Esophagus muscularis mucosa (tissue), 4 donors: ENCODE measurements at places on chromosomes 16 and 17. TPM values are rescaled to one million over a fixed set of nuclear protein-coding genes. Genes with fewer than 3 reads are reported as not detected.

The NRN1L gene
- 1.7 TPM for total RNA-seq

The COL1A1 gene
- total RNA-seq, result 24.4 TPM

The TBC1D3E gene
- total RNA-seq, result not detected

The ZNF768 gene
- 91.5 TPM for total RNA-seq

GRCh38 chr17:37815536-37815935 lies 70.7 kb upstream of the HNF1B start:
- no peak for DNase-seq

DNA sequence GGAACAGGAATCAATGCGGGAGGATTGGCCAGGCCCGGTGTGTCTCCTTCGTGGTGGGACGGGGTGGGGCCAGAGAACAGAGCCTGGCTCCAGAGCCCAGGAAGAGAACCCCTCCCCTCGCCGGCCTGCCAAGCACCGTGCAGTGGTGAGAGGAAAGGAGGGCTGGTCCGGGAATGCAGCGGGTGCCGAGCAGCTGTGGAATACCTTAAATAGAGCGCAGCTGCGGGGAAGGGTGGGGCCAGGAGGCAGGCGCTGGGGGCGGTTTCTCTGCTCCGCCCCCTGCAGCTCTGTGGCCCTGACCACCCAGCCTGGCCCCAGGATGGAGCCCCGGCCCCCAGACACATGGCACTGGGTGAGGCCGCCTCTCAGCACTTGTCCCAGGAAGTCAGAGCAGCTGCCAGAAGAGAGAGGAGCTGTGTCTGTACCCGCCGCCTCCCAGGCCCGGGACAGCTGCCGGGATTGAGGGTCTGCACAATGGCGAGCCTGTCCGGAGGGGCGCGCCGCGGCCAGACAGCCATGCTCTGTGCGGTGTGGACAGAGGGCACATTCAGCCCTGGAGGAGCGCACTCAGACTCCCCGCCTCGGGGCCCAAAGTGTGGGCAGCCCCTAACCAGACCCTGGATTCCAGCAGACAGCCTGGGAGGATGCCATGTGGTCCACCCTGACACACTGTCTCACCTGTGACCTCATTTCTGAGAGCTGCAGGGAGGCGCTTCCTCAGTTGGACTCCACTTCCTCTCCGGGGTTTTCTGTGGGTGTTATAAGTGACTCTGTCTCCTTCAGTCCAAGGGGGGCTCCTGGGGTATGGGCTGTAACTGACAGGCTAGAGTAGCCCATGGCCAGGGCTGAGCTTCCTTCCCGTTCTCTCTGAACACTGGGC lies 268.8 kb downstream of the SEC14L1 start:
- no peak for DNase-seq

DNA sequence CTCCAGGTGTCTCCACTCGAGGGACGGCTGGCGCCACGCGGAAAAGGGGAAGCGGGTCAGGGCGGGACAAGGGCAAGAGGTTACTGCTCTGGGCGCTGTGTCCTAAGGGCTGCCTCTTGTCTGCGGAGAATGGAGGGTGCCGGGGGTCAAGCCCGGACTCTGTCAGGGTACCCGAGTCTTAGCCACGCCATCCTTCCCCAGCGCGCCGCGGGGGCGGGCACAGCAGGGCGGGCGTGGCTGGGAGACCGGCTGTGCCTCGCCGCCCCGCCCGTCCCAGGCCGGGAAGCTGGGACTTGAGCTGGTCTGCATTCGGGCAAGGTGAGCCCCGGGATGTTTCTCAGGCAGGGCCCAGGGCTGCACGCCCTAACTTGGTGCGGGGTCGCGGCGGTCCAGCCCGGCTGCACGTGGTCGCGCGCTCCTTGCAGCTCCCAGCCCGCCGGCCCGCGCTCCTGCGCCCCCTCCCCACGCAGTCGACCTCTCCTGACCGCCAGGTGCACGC lies 6.2 kb upstream of the ACTG1 start:
- DNase-seq, result no peak

DNA sequence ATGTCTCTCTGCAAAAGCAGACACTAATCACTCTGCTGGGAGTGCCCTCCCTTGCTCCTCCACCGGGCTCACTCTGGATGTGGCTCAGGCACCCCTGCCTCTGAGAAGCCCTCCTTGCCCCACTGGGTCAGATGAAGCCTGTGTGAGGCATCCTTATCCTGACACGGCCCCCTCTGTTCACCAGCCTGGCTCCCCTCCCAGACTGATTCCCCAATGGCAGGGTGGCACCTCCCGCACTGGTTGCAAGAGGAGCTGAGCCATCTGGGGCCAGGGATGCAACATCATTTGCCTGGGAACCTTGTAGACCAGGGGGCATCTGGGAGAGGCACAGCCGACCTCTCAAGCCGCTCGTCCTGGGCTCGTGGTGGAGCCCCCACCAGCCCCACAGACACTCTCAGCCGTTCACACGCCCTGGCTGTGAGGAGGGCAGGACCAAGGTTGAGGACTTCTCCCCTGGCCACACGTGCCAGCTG lies 6.7 kb downstream of the SMTNL2 start:
- DNase-seq, result no peak

GRCh38 chr16:78743556-78743955 lies 644.1 kb downstream of the WWOX start:
- DNase-seq, result no peak
